ENCODE measurements at places on chromosomes 5 and 9.

DNA sequence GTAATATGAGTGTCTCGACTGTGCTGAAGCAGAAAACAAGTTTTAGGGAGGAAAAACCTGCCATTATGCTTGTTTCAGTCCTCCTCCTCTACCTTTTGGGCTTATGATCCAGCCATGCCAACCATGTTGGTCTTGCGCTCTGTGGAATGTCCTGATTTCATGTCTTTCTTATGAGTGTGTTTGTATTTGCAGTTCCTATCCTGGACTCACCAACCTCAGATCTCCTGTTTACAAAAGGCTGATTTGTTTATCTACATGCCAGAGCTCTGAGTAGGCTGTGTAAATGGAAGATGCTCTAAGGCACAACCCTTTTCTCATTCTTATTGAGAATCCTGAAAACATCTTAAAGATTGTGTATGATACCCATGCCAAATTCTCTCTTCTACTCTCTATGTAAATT is 138.6 kb downstream of the ARHGEF28 start:
- DNase-seq, result no peak

- DNase-seq, result no peak
These were observed 72.8 kb downstream of the SHB start for GRCh38 chr9:37995961-37996818.

- no peak for DNase-seq
These were observed 726.0 kb downstream of the DNAH5 start for GRCh38 chr5:13218518-13218917.

DNA sequence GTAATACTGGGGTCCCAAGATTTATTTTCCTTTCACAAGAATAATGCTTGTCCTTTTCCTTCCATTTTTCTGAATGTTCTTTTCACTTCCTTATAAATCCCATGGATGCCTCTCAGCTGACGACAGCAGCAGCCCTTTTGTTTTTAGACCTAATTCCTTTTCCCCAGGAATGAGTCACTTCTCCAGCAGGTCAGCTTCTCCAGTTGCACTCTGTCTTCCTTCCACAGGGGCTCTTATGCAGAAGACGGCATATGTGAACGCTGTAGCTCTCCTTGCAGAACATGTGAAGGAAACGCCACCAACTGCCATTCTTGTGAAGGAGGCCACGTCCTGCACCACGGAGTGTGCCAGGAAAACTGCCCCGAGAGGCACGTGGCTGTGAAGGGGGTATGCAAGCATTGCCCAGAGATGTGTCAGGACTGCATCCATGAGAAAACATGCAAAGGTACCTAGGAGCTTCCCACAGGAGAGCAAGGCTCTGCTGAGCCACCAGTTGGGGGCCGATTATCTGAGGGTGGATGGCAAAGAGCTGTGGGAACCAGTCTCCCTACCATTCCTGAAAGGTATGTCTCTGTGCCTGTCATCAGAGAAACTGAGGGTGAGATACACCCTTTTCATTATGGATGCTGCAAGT is 72.9 kb downstream of the RFK start:
- peak; percentile 77 for DNase-seq

DNA sequence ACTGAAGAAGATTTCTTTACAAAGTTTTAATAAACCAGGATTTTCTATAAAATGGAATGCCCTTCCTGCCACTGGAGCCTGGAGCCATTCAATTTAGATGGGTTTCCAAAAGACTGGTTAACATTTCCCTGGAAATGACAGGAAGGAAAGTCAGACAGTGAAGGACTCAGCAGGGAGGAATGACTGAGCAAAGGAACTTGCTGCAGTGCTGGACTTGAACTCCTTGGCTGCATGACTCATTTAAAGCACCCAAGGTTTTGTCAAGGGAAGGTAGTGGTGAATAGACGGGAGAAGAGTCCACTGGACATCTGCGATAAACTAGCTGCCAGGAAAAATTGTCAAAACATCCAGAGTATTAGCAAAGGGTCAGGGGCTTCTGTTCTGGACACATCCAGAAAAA is 163.8 kb upstream of the SLC28A3 start:
- DNase-seq, result peak; percentile 17

- DNase-seq, result no peak
These were observed 76.0 kb upstream of the DAP start for GRCh38 chr5:10836986-10837385.

DNA sequence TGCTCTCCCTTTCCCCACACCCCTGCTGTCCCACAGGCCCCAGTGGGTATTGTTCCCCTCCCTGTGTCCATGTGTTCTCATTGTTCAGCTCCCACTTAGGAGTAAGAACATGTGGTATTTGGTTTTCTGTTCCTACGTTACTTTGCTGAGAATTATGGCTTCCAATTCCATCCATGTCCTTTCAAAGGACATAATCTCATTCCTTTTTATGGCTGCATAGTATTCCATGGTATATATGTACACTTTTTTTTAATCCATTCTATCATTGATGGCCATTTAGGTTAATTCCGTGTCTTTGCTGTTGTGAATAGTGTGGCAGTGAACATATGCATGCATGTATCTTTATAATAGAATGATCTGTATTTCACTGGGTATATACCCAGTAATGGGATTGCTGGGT is 25.6 kb downstream of the FER start:
- no peak for DNase-seq

GRCh38 chr5:163941079-163941478 is 435.7 kb downstream of the MAT2B start:
- no peak for DNase-seq

- no peak for DNase-seq
These were observed 19.9 kb upstream of the UBAC1 start for GRCh38 chr9:135980926-135981630.

DNA sequence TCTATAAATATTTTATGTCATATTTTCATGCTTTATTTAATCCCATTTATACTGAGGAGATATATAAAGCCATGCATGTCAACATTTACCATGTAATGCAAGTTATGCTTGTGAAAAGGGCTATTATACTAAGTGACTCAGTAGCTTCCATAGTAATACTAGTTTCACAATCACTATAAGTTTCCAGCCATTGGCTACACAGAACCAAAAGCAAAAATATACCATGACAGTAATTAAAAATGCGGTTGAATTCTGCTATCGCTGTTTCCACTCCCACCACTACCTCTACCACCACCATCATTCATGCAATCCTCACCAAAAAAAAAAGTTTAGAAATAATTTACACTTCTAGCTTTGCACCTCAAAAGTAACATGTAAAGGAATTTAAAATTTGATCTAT is 60.2 kb downstream of the MLLT3 start:
- no peak for DNase-seq

- no peak for DNase-seq
These were observed 45.4 kb upstream of the ELL2 start for GRCh38 chr5:96007051-96007450.

GRCh38 chr5:132294728-132295504 is 722 bp downstream of the SLC22A4 start:
- DNase-seq, result no peak

DNA sequence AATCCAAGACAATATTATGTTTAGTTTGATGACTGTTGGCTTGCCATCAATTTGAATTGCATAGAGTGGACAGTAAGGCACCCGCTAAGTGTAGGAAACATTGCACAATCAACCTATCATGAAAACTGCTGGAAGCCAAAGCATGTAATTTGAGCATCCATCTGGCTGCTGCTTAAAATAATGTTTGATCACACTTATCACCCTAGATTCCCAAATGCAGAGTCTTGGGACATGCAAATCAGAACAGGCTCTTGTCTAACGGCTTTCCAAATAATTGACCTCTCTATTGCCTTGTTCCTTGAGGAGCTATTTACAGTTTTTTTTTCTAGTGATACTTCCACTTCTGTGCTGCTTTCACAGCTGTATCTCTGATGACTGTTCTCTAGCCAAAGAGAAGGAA is 342.1 kb downstream of the PRR16 start:
- no peak for DNase-seq

GRCh38 chr5:121949885-121950284 is 11.9 kb upstream of the SRFBP1 start:
- no peak for DNase-seq

- no peak for DNase-seq
These were observed 17.3 kb downstream of the SLC22A5 start for GRCh38 chr5:132386644-132387286.

GRCh38 chr5:171648279-171649074 is 137.1 kb upstream of the SMIM23 start:
- DNase-seq, result no peak

DNA sequence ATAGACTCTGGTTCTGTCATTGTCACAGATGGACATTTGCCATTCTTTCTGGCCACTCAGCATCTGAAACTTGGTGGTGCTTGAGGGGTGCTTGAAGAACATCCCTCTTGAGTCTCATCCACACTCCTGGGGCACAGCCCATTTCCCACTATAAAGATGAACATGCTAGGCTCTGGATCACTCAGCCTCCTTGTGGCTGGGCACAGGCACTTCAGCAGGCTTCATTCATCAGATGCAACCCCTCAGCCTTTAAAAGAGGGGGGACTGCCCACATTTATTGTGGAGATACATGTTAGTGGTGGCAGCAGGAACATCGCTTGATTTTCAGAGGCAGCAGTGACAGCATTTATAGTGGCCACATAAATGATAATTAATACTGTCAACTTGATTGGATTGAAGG is 124.7 kb upstream of the NIPBL start:
- DNase-seq, result no peak

DNA sequence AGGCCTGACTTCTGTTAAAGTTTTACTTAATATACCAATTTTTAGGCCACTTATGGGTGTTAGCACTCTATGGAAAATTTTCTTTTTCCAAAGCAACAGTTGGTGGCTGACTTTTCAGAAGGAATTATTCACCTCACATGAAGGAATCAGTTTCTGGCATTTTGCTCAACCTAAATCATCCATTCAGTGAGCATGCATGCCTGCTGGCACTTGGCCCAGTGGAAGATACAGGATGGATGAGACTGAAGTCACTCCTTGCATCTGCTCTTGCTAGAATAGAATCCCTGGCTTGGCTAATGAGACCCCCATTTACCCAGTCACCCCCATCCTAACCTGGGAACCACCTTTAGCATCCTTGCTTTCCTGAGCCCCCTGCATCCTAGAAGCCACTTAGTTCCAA is 131.7 kb downstream of the WDR41 start:
- no peak for DNase-seq

- DNase-seq, result no peak
These were observed 64.7 kb downstream of the BARX1 start for GRCh38 chr9:93890436-93890935.

DNA sequence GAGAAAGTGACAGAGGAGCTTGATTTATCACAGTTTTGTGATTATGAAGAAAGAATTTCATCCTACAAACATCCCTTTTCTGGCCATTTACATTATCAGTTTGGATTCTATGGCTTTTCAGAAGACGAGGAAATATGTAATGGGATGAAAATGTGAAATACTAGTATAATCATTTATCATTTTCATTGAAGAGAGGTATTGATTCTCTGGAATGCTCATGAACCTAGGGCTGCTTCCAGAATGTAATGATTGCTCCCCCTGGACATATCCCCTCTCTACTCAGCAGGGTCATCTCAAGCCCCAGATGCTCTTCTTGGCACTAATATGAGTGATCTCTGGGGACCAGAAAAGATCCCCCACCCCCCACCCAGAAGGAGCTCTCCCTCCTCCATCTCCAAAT is 106.7 kb upstream of the ZNF618 start:
- DNase-seq, result no peak

- no peak for DNase-seq
These were observed 21.0 kb downstream of the F2RL2 start for GRCh38 chr5:76602094-76602726.

DNA sequence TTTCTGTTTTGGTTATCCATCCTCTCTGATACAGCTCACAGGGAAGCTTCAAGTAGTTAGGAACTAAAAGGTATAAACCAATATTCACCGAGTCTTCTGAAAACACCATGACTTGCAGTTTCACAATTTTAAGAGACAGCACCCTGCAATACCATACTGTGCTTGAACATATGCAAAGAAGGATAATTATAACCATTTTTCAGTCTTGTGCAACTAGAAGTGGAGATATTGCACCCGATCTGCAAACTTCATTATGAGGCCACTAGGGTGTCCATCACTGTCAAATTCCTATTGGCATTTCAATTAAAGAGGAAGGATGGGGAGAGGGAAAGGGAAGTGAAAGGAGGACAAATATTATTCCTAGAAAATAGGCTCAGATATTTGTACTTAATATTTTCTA is 32.4 kb upstream of the CEP120 start:
- DNase-seq, result no peak

GRCh38 chr5:149654883-149655505 is 73.7 kb downstream of the ARHGEF37 start:
- DNase-seq, result no peak

DNA sequence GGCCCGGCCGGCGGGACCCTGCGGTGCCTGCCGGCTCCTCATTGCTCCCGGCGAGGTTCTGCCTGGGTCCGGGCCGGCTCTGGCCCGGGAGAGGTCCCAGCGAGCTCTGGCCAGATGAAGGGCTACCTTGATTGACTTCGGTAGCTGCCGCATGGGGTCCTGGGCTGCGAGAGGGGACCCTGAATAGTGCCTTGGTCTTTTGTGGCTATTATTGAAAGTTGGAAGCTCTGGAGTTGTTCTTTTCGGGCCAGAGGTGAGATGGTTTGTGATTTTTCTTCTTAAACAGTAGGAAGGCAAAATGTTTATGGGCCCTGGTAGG is 635 bp downstream of the NAA35 start:
- DNase-seq, result no peak

DNA sequence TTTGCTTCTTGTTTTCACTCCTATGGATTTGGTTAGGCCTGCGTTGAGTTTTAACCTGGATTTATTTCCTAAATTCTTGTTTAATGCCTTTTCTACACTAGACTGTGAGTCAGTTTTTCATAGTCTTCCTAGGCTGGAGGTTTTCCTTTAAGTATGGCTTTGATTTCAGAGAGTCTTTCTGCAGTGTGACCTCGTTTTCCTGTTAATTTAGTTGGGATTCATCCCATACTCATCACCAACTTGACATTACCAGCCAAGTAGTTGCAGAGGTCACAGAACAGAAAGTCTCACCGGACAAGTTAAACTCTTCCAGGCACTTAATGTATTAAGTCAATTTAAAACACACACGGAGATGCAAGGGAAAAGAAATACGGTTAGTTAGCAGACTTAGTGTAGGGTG is 29.7 kb upstream of the AUH start:
- DNase-seq, result no peak

- DNase-seq, result no peak
These were observed 3.6 kb downstream of the SIGMAR1 start for GRCh38 chr9:34633851-34634550.

GRCh38 chr5:71895546-71895945 is 176.5 kb downstream of the CARTPT start:
- no peak for DNase-seq

GRCh38 chr5:157624144-157624543 is 28.1 kb downstream of the SOX30 start:
- no peak for DNase-seq

DNA sequence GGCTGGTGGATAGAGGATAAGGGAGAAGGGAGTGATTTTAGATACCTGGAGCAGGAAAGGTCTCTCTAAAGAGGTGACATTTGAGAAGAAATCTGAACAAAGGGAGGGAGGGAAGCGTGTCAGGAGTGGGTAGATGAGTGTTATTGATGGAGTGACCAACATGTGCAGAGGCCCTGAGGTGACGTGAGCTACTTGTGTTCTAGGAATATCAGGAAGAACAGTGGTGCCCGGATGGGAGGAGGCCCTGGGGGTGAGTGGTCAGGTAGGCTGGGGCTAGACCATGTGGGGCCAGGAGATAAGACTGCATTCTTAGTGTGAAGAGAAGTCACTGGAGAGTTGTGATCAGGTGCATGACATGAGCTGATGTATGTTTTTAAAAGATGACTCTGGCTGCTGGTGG is 256.2 kb downstream of the ARHGAP26 start:
- DNase-seq, result no peak

All from smooth muscle cell of the brain vasculature (primary cell).